Activated T-cell treated with anti-CD3 and anti-CD28 coated beads for 4 hours (primary cell): ENCODE measurements at places on chromosomes 6 and 20.

- no peak for DNase-seq
Observed at GRCh38 chr6:113365191-113365590, 492.0 kb upstream of the MARCKS start.

DNA sequence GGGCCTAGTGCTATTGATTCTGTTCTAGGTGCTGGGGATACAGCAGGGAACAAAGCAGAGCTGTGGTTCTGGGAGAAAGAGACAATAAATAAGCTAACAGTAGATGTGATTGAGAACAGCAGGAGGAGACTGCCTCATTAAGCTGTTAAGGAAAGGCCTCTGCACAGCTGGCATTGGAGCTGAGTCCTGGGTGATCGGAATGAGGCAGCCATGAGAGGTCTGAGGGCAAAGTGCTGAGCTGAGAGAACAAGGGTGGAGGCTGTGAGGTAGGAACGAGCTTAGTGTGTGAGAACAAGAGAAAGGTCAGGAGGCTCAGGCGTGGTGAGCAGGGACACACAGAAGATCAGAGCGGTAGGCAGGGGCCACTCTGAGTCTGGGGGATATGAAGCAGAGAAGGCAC, 18.3 kb downstream of the DDX27 start:
- no peak for DNase-seq

- DNase-seq, result no peak
Observed at GRCh38 chr6:157454762-157455714, 74.0 kb downstream of the ZDHHC14 start.

DNA sequence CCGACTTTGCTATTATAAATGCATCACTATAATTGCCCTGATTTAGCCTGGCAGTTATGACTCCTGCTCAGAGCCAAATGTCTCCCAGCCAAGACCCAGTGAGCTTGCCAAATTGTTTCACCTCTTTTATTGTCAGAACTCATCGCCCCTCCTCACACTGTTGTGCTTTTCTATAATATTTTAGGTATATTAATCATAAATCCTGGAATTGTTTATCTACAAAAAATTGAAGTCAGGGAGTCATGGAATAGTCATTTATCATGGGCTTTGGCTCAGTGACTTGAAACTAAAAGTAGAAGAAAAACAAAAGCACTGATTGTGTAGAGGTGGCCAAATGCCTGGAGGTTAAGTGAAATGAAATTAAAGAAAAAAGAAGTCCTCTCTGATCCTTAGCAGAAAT, 85.6 kb downstream of the PFDN4 start:
- DNase-seq, result no peak

- peak; percentile 41 for DNase-seq
Observed at GRCh38 chr6:143536866-143537691, 25.6 kb upstream of the FUCA2 start.
